IMR-90 (cell line): ENCODE measurements at places on chromosomes 11 and 22. TPM values are rescaled to one million over a fixed set of nuclear protein-coding genes. Genes with fewer than 3 reads are reported as not detected.

KDM4E gene
- total RNA-seq = not detected in 2 replicates

SAA4 gene
- not detected in 2 replicates for total RNA-seq

DNA sequence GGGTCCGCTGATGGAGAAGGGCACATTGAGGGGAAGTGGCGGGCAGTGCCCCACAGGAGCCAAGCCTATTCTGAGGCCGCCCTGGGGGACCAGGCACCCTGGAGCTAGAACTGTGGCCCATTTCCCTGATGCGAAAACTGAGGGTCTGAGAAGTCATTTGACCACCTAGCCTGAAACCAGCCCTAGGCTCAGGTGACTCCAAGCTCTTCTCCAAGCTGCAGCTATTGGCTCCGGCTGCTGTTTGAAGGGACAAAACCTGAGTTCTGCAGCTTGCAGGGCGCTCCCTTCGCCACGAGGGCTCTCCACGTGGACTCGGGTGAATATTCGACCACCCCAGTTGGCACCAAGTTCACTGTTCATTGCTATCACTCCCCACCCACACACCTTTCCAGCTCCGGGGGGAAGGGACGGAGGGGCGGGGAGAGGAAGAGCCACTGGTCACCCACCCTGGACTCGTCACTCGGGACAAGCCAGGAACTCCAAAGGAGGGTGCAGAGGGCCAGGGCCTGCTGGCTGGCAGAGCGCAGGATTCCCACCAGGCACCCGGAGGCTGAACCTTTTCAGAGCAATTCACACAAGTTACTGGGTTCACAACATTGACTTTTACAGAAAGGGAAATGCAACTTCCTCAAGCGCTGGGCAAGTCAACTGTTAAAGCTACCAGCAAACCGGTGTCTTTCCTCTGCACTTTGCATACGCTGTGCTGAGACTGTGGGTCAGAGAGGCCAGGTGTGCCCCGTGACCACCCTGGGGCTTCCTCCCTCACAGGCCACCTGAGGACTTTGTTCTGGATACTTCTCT lies 1.1 kb upstream of the RAC2 start:
- H3K36me3 ChIP-seq = no peaks in the 10 kb centered on the region
- no peaks in the 10 kb centered on the region for H3K27me3 ChIP-seq
- peaks cover 14% of the 10 kb centered on the region for H3K4me1 ChIP-seq
- DNase-seq = no peak

AIFM3 gene
- under 0.01 and 0.18 TPM in 2 replicates for total RNA-seq

ANO9 gene
- total RNA-seq = not detected in 2 replicates

DNA sequence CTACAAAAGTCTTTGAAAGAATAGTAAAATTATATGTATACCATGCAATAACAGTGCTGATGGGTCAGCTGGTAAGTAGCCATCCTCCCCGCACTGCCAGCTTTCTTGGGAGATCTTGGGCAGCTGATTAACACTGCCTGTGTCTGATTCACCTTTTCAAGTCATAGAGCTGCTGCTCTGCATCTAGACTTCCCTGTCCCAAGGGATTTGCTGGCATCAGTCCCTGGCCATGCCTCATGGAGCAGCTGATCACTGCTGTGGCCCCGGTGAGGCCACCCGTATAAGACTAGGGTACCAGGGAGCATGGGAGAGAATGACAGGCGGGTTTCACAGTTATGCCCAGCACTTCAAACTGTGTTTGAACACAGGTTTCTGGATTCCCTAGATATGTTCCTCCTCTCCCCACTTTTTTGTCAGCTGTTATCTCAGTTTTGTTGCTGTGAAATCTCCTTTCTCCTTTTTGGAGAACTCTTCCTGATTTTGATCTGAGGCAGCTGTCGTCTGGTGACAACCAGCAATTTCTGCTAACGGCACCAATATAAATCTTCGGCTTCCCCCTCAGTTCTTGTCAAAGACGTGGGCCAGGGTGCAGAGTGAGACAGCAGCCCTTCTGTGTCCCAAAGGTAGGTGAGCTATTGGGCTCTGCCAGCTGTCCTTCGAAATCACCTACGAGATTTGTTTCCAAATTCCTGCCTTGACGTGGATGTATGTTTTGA lies 438.9 kb downstream of the NTM start:
- H3K36me3 ChIP-seq = no peaks in the 10 kb centered on the region
- peaks cover 40% of the 10 kb centered on the region for H3K27me3 ChIP-seq
- DNase-seq = no peak
- no peak overlapping the region for H3K4me3 ChIP-seq
- no peaks in the 10 kb centered on the region for H3K4me1 ChIP-seq

PATE2 gene
- under 0.01 TPM in 1 of 2 replicates, not detected in the other for total RNA-seq

DNA sequence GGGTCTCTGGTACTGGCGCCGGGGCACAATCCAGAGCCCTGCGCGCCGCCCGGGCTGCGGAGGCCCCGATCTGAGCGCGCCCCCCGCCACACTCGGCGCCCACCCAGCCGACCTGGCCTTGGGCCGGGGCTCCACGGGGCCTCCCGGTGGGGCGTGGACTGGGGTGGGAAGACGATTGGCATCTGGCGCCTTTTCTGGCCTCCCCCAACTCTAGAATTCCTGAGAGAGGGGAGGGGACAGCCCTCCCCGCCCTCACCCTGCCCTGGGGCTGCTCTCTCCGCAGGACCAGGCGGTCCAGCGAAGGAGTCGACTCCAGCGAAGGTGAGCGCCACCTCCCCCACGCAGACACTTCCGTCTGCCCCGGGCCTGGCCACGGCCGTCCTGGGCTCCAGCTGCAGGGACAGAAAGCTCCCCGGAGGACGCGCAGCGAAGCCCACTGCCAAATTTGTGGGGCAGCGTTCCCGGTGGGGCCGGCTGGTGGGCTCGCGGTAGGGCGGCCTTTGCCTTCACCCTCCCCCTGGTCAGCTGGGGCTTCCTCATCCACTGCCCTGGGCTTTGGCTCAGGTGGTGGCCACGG lies 593 bp downstream of the SSH3 start:
- H3K36me3 ChIP-seq = peaks cover 44% of the 10 kb centered on the region
- peak overlapping the region; percentile 88; the same call in 1 of the 2 replicates for H3K27ac ChIP-seq
- peaks cover 18% of the 10 kb centered on the region for H3K4me1 ChIP-seq
- no peak for DNase-seq
- H3K4me3 ChIP-seq = peak overlapping the region; percentile 100

GRCh38 chr11:17750013-17750800 lies 15.6 kb downstream of the KCNC1 start:
- no peak overlapping the region for H3K27ac ChIP-seq
- H3K4me1 ChIP-seq = no peaks in the 10 kb centered on the region
- H3K4me3 ChIP-seq = no peak overlapping the region
- no peaks in the 10 kb centered on the region for H3K36me3 ChIP-seq

MAPK8IP1 gene
- 6.5 and 6.9 TPM in 2 replicates for total RNA-seq

- 0 out of 2 replicates have a peak, but pooled peaks cover 2% of the 10 kb centered on the region for H3K4me1 ChIP-seq
- H3K27me3 ChIP-seq = peaks cover 49% of the 10 kb centered on the region
- no peak within 1 kb of the TSS for H3K27ac ChIP-seq
- no peaks in the 10 kb centered on the region for H3K36me3 ChIP-seq
- no peak for DNase-seq
Measured at GRCh38 chr11:119149018-119149785, at the start of gene ABCG4. TSS of gene ABCG4 (plus strand) at chr11:119149052. CDS start at chr11:119149966, 914 bp downstream.

DNA sequence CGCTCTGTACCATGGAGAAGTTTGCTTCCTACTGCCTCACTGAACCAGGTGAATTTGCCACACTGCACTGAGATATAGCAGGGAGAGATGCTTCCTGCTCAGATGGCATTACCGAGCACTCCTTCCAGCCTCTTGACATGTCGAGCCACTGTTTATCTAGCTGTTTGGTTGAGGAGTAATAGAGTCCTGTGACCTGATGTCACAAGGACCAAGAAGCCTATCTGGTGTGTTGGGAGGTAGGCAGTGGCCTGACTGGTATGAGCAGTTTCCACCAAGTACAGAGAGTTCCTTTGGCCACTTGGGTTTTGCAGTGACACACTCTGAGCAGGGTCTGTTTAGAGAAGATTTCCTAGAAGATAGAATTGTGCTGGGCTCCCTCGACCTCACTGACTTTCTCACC lies 5.2 kb downstream of the ACAD8 start:
- no peaks in the 10 kb centered on the region for H3K27me3 ChIP-seq
- no peaks in the 10 kb centered on the region for H3K4me1 ChIP-seq
- no peak for DNase-seq
- peaks cover 42% of the 10 kb centered on the region for H3K36me3 ChIP-seq
- no peak overlapping the region for H3K27ac ChIP-seq

ARFGAP2 gene
- total RNA-seq = 87.8 and 114 TPM in 2 replicates

GRCh38 chr11:118238929-118239328 lies 13.2 kb downstream of the MPZL3 start:
- H3K36me3 ChIP-seq = no peaks in the 10 kb centered on the region
- DNase-seq = no peak
- H3K27ac ChIP-seq = no peak overlapping the region
- peaks cover 1% of the 10 kb centered on the region; the same call in 1 of the 2 replicates for H3K27me3 ChIP-seq

GRAMD4 gene
- 2.7 and 2.8 TPM in 2 replicates for total RNA-seq

TMEM45B gene
- not detected in 2 replicates for total RNA-seq

GRCh38 chr11:36081274-36081945 lies 137.5 kb downstream of the LDLRAD3 start:
- H3K36me3 ChIP-seq = peaks cover 3% of the 10 kb centered on the region; the same call in 1 of the 2 replicates
- H3K27me3 ChIP-seq = no peaks in the 10 kb centered on the region
- no peaks in the 10 kb centered on the region for H3K4me1 ChIP-seq
- H3K27ac ChIP-seq = no peak overlapping the region

DNA sequence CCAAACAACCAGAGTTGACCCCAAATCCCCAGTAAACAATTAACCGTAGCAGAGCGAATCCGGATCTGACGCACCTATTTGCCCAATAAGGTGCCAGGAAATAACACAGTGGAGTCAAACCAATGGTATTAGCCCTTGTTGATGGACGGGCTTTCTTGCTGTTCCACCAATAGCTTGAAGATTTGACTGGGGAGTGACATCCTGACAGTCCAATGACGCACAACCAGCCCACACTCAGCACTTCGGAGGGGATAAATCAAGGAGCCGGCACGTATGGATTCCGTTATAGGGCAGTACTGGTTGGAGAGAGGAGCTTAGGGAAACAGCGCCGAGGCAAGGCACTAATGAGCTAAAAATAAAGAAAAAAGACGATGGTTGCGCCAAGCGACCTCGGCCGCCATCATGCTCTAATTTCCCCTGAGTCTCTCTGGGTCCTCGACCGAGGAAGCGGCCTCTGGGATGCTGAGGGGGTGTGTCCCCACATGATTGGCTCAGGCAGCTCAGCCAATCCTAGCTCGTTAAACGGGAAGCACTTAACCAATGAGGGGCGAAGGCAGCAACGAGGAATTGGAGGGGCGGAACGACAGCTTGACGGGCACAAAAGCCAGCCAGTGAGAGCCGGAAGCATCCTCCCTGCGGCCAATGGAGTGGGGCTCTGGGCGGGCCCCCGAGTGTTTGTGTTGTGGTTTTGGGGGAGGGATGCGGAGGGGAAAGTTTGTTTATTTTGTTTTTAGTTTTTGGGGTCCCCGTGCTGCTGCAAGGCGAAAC lies 49.5 kb downstream of the FAM83F start:
- peak overlapping the region; percentile 62 for H3K27ac ChIP-seq
- H3K27me3 ChIP-seq = peaks cover 19% of the 10 kb centered on the region
- no peaks in the 10 kb centered on the region for H3K36me3 ChIP-seq
- H3K4me1 ChIP-seq = no peaks in the 10 kb centered on the region
- peak overlapping the region; percentile 88 for H3K4me3 ChIP-seq
- DNase-seq = peak; percentile 99

- H3K4me1 ChIP-seq = no peaks in the 10 kb centered on the region
- peaks cover 52% of the 10 kb centered on the region for H3K36me3 ChIP-seq
- no peak for DNase-seq
- H3K27me3 ChIP-seq = no peaks in the 10 kb centered on the region
- no peak overlapping the region for H3K27ac ChIP-seq
Measured at GRCh38 chr11:6458352-6459098, 15.2 kb downstream of the TRIM3 start.

PEX16 gene
- total RNA-seq = 15.3 and 17.9 TPM in 2 replicates

- no peak for DNase-seq
- peak overlapping the region; percentile 77 for H3K4me3 ChIP-seq
Measured at GRCh38 chr11:119335091-119335654, 846 bp downstream of the RNF26 start.

- H3K4me3 ChIP-seq = no peak overlapping the region
- H3K4me1 ChIP-seq = peaks cover 2% of the 10 kb centered on the region; the same call in 1 of the 2 replicates
- H3K27me3 ChIP-seq = no peaks in the 10 kb centered on the region; the same call in 1 of the 2 replicates
- no peaks in the 10 kb centered on the region for H3K36me3 ChIP-seq
- no peak overlapping the region for H3K27ac ChIP-seq
Measured at GRCh38 chr11:100592619-100593260, 94.3 kb upstream of the ARHGAP42 start.

GRCh38 chr22:36528341-36528740 lies 625 bp downstream of the EIF3D start:
- peaks cover 2% of the 10 kb centered on the region; the same call in 1 of the 2 replicates for H3K4me1 ChIP-seq
- H3K4me3 ChIP-seq = peak overlapping the region; percentile 88
- H3K27me3 ChIP-seq = no peaks in the 10 kb centered on the region
- H3K27ac ChIP-seq = peak overlapping the region; percentile 81

- DNase-seq = no peak
- H3K4me1 ChIP-seq = peaks cover 11% of the 10 kb centered on the region
- H3K4me3 ChIP-seq = no peak overlapping the region
- no peak overlapping the region for H3K27ac ChIP-seq
- H3K27me3 ChIP-seq = no peaks in the 10 kb centered on the region
Measured at GRCh38 chr11:72786305-72787215, 7.3 kb downstream of the STARD10 start.

GRCh38 chr11:73940801-73941570 lies 9.8 kb upstream of the DNAJB13 start:
- no peaks in the 10 kb centered on the region for H3K36me3 ChIP-seq
- no peaks in the 10 kb centered on the region; the same call in none of the 2 replicates for H3K27me3 ChIP-seq
- DNase-seq = no peak
- H3K4me3 ChIP-seq = no peak overlapping the region
- H3K4me1 ChIP-seq = no peaks in the 10 kb centered on the region

DNA sequence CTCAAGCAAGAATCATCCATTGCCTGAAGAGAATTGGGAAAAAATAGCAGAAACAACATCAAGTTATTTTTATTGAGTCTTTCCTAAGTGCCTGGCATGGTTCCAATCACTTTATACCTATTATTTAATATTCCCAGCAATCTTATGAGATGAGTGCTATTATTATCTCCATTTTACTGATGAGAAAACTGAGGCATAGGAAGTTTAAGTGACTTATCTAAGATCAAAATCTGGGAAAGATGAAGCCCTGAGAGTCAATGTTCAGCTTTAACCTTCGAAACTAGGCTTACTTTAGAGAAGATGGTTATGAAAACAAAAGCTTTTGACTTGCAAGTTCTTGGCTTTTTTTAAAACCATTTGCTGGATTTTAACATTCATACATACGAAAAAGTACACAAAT lies 141.6 kb downstream of the APIP start:
- H3K27me3 ChIP-seq = peaks cover 11% of the 10 kb centered on the region
- no peak for DNase-seq
- H3K4me3 ChIP-seq = no peak overlapping the region
- no peaks in the 10 kb centered on the region for H3K4me1 ChIP-seq
- H3K36me3 ChIP-seq = no peaks in the 10 kb centered on the region

DNA sequence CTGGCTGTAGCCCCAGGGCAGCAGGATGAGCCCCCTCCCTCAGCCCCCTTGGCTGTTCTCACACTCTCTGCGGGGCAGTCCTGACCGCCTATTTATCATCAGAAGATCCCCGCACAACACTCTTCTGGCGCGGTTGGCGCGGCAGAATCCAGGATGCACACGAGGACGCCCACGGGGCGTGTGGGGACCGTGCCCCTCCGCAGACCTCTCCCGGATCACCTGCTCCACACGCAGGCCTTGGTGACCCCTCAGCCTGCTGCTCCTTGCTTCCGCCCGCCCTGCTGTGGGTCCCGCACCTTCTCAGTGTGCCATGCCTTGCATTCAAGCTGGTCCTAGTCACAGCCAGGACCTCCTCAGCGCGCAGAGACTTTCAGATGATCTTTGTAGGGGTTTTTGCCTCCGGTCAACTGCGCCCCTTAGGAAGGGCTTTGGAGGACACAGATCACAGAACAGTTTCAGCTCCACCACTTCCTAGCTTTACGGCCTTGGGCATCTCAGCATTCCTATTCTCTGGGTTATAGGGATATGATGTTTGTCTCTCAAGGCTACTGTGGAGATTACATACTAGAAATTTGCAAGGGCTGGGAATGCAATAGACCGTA lies 841 bp upstream of the TUB start:
- H3K36me3 ChIP-seq = no peaks in the 10 kb centered on the region
- no peak overlapping the region for H3K27ac ChIP-seq
- H3K4me3 ChIP-seq = peak overlapping the region; percentile 60
- DNase-seq = no peak
- H3K4me1 ChIP-seq = peaks cover 6% of the 10 kb centered on the region

SCGB1D2 gene
- not detected in 2 replicates for total RNA-seq
